ENCODE measurements at places on chromosomes 6 and 20.

DNA sequence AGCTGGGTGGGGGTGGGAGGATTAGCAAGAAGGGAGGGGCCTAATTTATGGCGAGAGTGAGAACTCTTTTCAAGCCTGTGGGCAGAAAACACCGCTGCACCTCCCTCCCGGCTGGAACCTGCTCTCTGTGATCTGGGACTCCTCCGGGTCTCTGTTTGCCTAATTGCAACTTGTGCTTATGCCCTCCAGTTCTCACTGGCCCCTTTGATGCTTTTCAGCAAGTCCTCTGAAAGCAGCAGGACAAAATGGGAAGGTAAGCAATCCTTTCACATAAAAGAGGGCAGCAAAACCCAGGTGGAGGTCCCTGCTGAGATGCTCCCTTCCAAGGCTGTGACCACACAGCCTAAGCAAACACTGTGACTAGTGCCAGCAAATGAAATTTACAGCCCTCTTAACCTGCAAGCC lies 523.0 kb upstream of the FLRT3 start:
- no peak for DNase-seq

DNA sequence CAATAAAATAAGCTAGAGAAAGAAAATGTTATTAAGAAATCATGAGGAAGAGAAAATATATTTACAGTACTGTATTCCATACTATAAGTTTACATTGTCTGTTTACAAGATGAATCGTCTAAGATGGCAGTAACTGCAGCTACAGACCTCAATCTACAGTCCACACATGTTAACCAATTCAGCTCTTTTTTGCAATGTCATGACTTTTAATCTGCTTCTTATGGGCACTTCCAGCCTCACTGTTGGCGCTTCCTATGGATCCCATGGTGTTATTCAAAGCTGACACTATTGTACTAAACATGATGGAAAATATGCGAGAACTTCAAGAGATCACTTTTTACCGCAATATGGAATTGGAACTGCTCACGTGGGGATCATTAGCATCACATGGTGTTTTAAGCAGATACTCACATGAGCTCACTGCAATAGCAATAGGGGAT lies 451.5 kb upstream of the CITED2 start:
- no peak for DNase-seq

DNA sequence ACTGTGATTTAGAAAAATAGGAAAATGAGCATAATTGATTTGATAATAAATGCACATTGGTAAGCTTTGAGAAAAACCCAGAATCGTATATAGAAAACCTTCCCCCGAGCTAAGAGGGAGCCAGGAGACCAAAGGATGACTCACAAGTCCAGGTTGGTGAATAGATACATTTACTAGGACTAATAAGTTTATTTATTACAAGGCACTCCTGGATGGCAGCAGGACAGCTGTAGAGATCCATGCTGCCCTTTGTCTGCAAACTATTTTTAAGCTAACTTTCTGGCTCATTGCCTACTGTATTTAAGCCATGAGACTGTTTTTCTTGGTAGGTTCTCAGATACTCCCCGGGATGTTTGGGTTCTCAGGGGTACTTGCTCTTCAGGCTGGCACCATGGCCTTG lies 13.4 kb downstream of the CASP8AP2 start:
- no peak for DNase-seq

- no peak for DNase-seq
Observed at GRCh38 chr6:80331522-80331921, 225.1 kb downstream of the BCKDHB start.

DNA sequence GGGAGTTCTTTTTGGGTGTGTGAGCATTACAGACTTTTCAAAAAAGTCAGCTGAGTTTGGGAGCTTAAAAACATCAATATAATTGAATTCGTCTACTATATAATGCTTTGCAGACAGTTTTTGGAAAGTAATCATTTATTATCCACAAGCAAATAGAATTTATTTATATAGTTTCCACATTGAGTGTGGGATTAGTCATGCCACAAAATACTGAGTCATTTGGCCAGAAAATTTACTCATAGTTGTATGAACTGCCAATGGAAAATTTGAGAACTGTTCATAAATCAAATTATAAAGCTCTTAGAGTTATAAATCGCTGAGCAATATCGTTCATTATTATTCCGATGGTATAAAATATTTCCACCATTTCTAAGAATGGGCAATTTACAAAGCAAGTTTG lies 5.0 kb downstream of the BEND6 start:
- DNase-seq = no peak

GRCh38 chr20:56443654-56444540 lies 24.5 kb upstream of the RTF2 start:
- DNase-seq = no peak

- no peak for DNase-seq
Observed at GRCh38 chr20:21677261-21677660, 28.2 kb upstream of the PAX1 start.

GRCh38 chr6:45073771-45074170 lies 254.4 kb upstream of the RUNX2 start:
- no peak for DNase-seq

GRCh38 chr6:127267646-127268625 lies 1.3 kb downstream of the RNF146 start:
- DNase-seq = no peak
